Aorta (tissue), 5 donors: ENCODE measurements at places on chromosomes 6 and 20.

DNA sequence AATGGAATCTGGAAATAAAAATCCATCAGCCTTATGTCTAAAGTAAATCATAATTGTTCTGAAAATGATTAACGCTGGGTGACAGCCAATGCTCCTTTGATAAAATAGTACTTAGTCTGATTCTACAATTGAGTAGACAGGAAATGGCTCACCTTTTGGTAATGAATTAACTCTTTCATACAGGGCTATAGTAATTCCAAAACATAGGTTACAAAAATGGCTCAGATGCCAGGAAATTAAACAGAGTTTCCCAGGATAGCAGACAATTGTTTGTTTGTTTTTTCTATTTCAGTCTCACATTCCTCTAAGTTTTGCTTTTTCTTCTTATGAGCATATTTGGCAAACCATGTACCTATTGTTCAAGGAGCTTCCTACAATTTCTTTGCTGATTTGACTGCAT is 257.2 kb upstream of the EPHA7 start:
- no peak for DNase-seq

DNA sequence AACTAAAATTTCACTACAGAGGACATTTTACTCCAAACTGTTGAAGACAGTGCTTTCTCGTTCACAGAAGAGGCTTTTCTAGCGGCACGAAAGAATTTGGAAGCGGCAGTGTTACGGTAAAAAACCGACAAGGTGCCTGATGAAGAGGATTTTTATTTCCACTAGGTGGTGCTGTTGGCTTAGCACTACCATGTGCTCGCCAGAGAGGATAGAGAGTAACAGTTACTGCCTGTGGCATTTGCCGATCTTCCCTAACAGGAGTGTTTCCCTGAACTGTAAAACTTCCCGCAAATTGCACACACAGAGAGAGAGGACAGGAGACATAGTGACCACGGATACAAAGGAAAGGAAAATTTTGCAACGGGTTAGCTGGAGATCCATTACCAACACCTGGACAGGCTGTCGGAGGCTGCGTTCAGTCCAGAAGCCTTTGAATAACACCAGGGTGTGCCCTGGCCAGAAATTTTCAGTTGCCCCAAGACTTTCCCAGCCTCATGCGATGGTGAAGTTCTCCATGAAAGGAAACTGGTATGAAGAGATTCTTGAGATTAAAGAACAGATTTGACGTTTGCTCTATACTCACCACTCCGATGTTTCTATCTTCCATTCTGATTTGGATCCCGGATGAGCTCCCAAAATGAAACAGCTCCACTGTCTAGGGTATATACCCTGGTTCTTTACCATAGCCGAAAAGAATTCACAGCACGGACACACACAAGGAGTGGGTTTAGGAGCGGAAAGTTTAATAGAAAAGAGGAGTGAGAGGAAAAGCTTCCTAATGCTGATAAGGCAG is 48.1 kb downstream of the HLA-DPB1 start:
- DNase-seq, result no peak

DNA sequence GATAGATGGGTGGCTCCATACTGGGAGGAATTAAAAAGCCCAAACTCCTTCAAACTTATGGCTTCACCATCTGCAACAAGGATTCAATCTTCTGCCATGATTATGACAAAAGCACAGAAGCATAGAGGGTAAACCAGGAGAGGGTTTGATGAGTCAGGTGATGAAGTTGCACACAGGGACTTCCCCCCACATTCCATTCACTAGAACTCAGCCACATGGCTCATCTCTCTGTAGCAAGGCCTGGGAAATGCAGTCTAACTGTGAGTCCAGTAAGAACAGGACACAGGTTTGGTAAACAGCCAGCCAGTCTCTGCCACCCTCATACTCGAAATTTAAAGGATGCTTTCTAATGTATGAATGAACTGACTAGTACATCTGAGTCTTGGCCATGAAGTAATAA is 142.9 kb downstream of the HIVEP2 start:
- no peak for DNase-seq

DNA sequence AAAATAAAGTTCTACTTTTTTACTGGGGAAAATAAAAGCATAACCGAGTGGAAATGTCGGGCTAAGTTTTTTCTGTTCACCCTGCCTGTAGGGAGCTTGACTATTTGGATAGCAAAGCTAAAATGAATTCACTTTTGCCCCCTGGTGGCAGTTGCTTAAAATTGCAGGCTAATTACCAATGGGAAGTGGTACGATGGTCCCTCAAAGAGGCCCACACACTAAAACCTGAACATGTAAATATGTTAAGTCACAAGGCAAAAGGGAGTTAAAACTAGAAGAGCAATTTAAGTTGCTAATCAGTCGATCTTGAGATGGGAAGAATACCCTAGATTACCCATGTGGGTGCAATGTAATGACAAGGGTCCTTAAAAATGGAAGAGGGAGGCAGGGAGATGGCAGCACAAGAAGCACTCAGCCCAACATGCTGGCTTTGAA is 916 bp upstream of the SUN5 start:
- DNase-seq, result no peak

DNA sequence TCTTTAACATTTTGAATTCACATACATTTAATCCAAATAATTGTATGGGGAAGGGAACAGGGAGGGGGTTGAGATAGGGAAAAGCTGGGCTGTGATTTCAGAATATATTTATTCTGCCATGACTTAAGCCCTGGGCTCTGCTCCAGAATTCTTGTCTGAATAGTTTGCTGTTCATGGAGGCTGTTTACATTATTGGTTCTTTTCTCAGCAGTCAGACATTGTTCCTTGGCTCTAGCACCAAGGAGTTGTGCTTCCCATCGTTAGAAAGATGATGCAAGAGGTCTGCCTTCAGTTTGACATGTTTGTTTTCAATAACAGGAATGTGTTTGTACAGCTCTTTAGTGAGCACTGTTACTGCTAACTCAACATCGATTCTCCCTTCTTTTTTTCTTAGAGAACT is 198.8 kb upstream of the CDYL start:
- no peak for DNase-seq

DNA sequence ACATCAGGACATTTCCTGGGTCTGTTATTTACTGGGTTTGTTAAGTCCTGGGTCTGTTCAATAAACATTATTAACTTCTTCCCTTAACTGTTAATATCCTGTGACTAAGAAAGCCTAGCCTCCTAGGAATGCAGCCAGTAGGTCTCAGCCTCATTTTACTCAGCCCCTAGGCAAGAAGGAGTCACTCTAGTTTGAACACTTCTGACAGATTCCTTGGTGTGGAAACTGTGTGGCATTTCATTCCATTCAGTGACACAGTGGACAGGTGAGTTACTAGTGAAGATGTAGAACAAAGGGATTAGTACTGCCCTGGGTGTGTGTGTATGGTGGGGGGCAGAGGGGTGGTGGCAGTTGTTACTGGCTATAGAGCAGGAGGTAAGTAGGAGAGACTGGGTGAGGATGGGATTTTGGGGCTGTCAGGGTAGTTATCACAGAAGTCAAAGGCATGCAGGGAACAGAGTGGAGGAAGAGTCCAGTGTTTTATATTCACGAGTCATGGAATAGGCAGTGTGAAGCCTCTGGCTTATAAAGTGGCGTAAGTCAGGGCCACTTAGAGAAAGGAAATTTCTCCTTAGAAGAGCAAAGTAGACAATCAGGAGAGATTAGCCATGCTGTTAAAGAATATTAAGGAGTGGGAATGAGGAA is 28.4 kb downstream of the RNF182 start:
- no peak for DNase-seq

DNA sequence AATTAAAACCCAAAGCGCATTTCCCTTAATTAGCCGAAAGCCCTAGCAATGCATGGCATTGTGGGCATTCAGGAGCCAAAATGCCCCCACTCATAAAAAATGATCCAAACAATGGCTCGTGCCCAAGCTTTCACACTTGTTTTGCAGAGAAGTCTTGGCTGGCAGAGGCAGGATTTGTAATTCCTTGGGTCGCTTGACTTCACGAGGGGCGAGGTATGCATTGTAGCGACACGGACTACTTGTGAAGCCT is 613 bp upstream of the SASH1 start:
- DNase-seq, result no peak

- no peak for DNase-seq
Measured at GRCh38 chr6:13248994-13249393, 79.3 kb downstream of the TBC1D7 start.

- no peak for DNase-seq
Measured at GRCh38 chr20:7722564-7722963, 217.7 kb downstream of the HAO1 start.

DNA sequence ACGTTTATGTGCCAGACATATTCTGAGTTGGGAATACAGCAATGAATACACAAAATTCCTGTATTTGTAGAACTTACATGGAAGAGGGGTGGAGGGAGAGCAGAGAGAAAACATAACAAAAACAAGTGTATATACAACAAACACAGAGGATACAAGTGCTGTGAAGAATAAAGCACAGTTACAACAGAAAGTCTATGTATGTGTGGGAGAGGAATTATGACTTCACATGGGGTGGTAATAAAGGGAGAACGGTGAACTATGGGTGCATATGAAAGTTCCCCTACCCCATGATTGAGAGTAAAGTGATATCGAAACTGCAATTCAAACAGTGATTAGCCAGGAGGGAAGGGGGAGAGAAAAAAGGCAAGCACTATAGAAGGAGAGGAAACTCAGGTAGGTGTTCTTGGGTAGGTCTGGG is 24.6 kb downstream of the HBS1L start:
- DNase-seq, result no peak

- DNase-seq, result no peak
Measured at GRCh38 chr20:4181956-4182945, 166.9 kb upstream of the RNF24 start.

- DNase-seq, result no peak
Measured at GRCh38 chr6:41682497-41683272, 44.4 kb downstream of the MDFI start.

GRCh38 chr6:81818901-81819361 is 66.5 kb upstream of the TENT5A start:
- DNase-seq, result no peak

DNA sequence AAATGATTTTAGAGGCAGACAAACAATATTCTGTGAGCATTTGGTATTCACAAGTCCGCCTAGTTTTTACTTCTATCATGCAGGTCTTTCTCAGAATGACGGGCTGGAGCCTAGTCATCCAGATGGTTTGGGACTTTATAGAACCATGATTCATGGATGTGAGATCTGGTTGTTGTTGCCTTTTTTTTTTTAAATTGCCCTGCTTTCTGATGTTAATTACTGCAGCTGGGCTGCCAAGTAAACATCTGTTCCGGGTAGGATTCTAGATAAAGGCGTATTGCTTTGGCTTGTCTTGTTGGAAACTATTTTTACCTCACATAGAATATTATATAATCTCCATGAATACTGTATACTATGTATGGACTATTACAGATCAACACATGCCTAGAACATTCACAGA is 58.1 kb downstream of the RNF217 start:
- no peak for DNase-seq

GRCh38 chr6:99746261-99746895 is 139.7 kb downstream of the PRDM13 start:
- no peak for DNase-seq

DNA sequence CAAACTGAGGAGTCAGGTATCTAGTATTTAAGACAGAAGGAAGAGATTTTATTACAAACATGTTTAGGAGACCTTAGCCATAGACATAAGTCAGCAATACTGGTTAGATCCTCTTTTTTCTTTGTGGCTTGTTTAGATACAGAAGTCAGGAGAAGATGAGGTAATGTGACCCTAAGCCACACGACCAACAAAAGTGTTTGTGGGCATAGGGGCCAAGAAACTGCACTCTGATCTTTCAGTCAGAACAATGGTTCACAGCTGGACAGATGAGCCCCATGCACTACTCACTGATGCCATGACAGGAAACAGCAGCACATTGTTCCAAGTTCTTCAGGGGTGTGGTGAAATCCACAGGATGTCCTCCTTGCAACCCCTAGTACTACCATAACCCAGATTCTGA is 238.5 kb upstream of the RAB32 start:
- DNase-seq, result no peak

- no peak for DNase-seq
Measured at GRCh38 chr6:156009656-156010055, 554.0 kb upstream of the NOX3 start.

DNA sequence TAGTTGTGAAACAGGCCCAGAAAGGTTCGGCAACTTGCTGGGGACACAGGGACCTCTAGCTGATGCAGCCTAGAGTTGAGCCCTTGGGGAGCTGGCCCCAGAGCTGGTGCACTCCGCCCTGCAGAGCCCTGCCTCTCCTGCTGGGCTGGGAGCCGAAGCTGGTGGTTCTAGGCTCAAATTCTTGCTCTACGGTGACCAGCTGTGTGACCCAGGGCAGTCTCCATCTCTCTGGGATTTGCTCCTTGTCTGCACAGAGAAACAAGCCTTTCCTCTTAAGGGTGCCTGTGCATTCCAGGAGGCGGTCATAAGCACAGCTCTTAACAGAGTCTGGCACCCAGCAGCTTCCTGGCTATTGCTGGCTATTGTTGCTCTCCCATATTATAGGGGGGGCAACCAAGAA is 47.4 kb downstream of the RBM38 start:
- no peak for DNase-seq

- no peak for DNase-seq
Measured at GRCh38 chr20:9230406-9230805, 161.5 kb downstream of the PLCB4 start.

DNA sequence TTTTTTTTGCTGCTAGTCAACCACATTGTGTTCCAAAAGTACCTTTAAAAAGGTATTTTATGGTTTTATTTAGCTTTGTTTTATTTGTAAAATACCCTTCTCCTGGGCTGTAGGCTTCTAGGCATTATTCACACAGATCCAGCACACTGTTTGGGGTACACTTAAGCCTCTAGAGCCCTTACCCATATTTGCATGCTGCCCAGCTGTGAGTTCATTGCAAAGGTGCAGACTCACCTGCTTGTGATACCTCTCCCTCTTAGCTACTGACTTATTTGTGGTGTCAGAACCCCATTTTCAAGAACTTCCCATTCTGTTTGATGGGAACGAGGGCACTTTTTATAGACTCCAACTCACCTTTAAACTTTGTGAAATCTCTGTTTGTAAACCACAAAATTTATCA is 69.8 kb downstream of the RIN2 start:
- DNase-seq, result no peak

DNA sequence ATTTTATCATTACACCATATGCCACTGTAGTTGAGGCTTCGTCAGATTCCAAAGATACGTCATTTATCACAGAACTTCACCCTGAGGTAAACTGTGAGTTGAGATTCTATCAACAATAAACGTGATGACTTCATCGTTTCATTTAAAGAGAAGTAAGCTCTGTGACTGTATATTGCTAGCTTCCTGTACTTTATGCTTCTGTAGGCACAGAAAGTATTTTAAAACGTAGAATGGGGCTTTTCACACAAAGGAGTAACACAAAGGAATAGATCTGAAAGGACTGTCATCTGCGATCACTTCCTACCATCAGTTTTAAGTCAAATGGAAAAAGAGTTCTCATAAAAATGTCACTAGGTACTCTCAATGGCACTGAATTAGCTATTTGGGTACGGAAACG is 234.4 kb upstream of the MCHR2 start:
- DNase-seq, result no peak
